Left forelimb (tissue), 1 donor: ENCODE measurements at places on chromosomes 4 and X.

GRCh38 chr4:107317611-107318010, 281.5 kb upstream of the DKK2 start:
- DNase-seq, result no peak

DNA sequence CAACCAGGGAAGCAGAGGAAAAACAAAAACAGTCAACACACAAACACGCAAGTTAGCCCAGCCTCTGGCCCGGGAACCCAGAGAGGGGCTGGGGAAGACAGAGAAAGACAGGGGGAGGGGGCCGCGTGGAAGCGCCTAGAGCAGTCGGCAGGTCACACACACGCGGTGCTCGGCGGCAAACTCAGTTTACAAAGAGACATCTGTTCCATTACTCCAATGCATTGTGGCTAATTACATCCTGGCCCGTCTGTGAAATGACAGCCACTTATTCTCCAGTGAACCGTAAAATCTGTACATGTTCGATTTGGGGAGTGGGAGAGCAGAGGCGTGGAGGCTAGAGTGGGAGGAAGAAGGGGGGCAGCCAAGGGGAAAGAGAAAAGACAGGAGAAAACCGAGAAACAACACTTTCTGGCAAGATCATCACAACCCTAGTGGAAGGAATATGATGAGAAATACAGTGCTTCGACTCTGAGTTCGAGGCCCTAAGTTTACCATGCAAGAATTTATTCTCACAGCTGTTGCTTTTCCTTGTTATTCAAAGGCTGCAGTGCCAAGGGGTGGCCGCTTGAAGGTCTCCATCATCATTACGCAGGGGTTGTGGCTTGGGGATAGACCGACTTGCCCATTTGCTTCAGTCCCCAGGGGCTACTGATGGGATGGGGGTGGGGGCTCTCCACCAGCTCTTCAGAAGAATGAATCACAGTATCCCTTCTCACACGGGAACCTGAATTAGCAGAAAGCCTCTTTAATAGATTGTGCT, 167.7 kb downstream of the MGST2 start:
- DNase-seq, result no peak

DNA sequence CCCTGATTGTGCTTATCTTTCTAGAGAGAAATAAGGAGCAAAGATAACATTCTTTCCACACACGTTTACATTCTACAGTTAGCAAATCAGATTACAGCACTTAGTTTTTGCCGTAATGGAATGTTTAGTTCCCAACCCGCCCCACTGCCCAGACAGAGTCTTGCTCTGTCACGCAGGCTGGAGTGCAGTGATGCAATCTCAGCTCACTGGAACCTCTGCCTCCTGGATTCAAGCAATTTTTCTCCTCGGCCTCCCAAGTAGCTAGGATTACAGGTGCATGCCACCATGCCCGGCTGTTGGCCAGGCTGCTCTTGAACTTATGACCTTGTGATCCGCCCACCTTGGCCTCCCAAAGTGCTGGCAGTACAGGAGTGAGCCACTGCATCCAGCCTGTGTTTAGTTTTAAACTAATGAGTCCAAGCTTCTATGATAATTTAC, 8.4 kb upstream of the PRPS1 start:
- DNase-seq, result no peak

DNA sequence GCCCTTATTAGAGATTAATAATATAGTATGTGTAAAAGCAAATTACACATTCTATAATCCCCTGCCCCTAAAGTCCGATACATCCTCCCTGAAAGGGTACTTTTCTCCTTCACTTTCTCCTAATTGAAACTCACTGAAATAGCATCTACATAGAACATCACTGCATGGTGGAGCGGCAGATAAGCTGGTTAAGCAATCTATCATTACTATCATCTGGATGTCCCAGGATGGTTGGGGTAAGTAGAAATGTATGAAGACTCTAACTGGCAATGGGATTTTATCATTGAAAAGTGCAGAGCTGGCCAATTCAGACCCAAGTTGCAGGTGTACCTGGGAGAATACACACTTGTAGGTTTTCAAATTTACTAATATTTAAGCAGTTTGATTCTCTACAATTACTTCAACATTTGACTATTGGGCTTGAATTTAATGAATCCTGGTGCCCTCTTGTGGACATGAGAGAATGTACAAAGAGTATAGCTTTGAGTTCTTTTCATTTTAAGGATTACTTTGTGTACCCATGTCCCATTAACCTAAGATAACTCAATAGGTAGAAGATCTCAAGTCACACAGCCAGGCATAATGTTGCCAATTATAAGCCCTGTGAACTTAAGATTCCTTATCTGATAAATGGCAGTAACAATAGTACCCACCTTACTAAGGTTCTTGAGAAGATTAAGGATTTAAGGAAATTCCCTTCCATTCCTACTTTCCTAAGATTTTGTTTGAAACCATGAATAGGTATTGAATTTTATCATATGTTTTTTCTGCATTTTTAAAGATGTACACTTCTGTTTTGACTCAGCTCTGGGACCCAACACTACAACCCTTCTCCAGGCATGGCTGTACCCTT, 69.8 kb downstream of the SHROOM3 start:
- DNase-seq, result no peak

DNA sequence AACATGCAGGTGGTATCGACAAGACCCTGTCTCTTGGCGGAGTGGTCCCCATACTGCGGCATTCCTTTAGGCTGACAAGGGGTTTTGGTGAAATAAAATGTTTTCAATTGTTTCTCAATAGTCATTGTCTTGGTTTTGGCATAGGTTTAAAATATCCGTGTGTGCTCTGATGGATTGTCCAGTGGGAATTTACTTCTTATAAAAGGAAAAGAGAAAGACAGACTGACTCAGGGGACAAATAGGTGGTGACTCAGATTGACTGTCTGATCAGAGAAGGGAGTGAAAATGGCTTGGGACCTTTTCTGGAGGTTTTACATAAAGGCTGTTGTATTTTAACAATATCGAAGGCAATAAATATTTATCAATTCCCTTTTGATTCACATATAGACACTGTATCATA, 129.8 kb downstream of the SORBS2 start:
- no peak for DNase-seq

GRCh38 chr4:57051095-57051494, 59.1 kb downstream of the IGFBP7 start:
- no peak for DNase-seq

DNA sequence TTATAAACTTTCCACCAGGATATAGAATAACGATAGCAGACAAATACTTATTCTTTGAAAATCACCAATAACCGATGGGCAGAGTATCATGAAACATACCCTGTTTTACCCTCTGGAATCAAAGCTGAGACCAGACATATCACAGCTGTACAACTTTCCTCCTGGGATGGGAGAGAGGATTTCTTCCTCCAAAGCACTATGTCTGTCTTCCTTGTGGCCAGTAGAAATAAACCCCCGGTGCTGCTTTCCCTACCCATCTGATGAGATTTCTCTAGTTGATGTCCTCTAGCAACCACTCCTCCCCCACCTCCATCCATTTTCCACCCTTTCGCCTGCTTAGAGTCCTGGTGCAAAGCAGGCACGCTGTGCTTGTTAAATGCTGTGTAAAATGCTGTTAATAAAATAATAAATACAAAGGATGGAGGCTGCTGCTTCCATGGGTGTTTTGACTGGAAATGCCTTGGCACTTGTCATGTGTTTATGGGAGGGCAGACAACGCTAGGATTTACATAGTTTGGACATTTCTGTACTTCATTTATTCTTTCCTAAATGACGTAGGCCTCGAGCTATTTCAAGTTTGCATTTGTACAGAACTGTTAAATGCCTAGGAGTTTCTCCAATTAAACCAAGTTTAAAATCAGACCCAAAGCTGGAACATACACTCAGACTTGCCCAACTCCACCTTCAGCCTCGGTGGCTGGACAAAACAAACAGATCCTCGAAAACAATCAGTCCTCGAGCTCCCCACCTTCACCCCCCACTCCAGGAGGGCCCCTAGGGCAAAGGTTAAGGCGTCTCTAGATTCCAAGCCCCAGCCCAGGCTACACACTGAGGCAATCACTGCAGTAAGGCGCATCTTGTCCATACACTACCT, 10.1 kb downstream of the BCOR start:
- DNase-seq, result no peak

GRCh38 chrX:138294951-138295350, 416.6 kb downstream of the FGF13 start:
- no peak for DNase-seq

GRCh38 chr4:96073461-96073860, 233.6 kb downstream of the PDHA2 start:
- DNase-seq, result no peak

- no peak for DNase-seq
Observed at GRCh38 chr4:88063634-88064296, 56.3 kb downstream of the PKD2 start.

- no peak for DNase-seq
Observed at GRCh38 chr4:7876201-7876875, 63.3 kb downstream of the AFAP1 start.

- DNase-seq, result no peak
Observed at GRCh38 chr4:127832585-127832984, 48.1 kb upstream of the PLK4 start.

DNA sequence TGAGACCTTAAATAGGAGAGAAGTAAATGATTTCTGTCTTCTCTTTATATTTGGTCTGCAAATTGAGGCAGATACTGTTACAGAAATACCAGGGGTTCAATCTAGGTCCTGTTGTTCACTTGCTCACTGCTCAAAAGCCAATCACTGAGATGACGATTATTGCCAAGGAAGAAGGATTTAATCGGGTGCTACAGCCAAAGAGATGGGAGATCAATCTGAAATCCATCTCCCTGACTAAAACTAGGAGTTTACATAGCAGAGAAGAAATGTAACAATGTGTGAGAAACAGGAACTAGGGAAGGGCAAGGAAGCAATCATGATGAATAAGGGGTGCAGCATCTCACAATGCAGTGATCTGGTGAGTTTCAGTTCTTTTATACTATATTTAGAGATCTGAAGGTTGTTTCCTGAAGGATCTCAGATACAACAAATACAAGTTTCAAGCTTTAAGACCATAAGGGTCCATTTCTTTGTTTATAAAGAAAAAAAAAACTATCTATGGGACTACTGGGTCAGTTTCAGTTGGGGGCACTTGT, 117.9 kb upstream of the FAM9B start:
- no peak for DNase-seq

DNA sequence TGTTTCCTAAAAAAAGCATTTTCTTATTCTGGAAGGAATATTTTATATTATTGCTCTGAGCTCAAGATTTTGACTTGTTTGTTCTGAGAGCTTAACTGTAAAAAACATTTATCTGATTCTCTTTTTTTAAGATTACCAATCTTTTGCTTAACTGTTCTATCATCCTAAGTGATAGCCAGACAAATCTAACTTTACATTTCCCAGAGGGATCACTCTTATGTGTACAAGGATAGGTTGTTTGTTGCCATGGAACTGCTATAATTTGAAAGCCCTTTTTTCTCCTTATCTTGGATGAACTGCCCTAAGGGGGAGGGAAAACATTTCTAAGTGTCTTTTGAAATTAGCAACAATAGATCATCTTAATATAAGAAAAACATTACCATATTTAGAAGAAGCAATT, 494.7 kb downstream of the TRAM1L1 start:
- DNase-seq, result no peak

- no peak for DNase-seq
Observed at GRCh38 chr4:176441594-176441993, 121.8 kb downstream of the SPCS3 start.

GRCh38 chr4:81724925-81725329, 253.2 kb upstream of the RASGEF1B start:
- peak; percentile 70 for DNase-seq

GRCh38 chr4:73539386-73539785, 57.8 kb downstream of the AFM start:
- DNase-seq, result no peak

GRCh38 chrX:56800801-56801200, 71.8 kb downstream of the NBDY start:
- DNase-seq, result no peak

GRCh38 chr4:98939892-98940298, 11.0 kb upstream of the EIF4E start:
- DNase-seq, result no peak

DNA sequence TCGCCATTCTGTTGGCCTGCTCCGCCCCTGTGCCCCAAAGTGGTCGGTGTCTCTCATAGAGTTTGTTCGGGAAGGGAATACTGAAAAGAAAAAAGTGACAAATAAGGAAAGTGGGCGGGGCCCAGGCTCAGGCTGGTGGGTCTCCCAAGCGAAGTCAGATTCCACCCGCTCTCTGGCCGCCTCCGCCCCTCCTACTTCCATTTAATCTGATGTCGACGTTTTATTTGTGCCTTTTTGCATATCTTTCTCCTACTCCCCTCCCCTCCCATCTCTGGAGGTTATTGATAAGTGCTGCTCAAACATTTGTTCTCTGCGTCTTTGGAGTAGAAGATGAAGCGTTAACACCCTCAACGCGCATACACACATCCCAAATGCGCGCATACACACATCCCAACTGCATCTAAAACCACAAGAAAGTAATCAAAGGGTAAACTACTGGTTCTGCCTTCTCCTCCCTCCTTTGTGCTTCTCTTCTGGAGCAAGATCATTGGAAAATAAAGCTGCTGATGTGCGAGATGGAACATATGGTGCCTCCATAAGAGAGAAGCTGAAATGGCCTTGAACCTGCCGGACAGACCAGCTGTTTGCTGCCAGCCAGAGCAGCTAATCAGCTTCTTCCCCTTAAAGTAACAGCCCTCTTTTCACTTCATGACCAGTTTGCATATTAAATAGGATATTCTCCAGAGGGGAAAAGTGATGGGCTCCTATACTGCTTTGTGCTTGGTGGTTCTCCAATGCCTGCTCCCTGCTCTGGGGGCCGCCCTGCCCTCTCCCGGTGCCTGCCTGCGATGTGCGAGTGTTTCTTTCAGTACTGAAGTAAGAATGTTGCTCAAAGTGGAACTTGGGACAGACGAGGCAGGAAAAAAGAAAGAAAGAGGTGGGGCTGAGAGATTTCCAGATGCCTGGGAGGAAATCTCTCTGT, 3.1 kb downstream of the MAMLD1 start:
- DNase-seq, result peak; percentile 68

DNA sequence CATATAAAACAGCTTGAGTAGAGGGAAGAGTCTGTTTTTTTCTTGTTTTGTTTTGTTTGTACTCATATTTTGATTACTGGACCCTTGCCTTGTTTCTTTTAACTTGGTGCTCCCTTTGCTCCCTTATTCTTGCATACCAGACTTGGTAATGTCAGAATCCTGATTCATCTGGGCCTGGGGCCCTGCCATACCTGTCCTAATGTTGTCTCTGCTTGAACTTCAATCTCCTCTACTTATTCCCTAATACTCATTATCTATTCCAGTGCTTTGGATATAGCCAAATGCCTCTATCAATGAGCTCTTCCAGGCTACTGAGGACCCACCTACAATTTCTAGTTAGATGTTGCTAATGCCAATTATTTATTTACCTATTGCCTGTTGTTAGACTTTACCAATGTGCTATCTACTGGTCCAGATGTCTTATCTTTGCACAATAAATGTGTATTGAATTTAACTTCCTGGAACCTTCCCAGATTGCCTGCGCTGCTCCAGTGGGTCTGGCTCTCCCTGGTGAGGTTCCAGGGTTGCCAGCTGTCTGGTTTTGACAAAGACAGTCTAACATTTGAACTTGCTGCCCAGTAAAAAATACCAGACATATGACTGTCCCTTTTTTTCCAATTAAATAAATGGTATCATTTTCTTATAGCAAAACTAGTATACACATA, 64.4 kb upstream of the ACSL4 start:
- DNase-seq, result no peak
